ENCODE measurements at places on chromosomes 2 and 18. TPM values are rescaled to one million over a fixed set of nuclear protein-coding genes. Genes with fewer than 3 reads are reported as not detected.

SLC66A2 gene
- 48.1 TPM for total RNA-seq

KIF3C gene
- 19.2 TPM for total RNA-seq

COLEC11 gene
- total RNA-seq = 1.4 TPM

ZSWIM2 gene
- 0.10 TPM for total RNA-seq

EN1 gene
- 0.91 TPM for total RNA-seq

GRB14 gene
- 10.4 TPM for total RNA-seq

SERPINB10 gene
- not detected for total RNA-seq

ADD2 gene
- not detected for total RNA-seq

SLC35F6 gene
- total RNA-seq = 37.6 TPM

LYG1 gene
- 0.59 TPM for total RNA-seq

ERICH2 gene
- 0.76 TPM for total RNA-seq

GATA6 gene
- total RNA-seq = 40.3 TPM

PCARE gene
- not detected for total RNA-seq

All from smooth muscle cell of the pulmonary artery (primary cell).